ENCODE measurements at places on chromosomes 6 and 20. TPM values are rescaled to one million over a fixed set of nuclear protein-coding genes. Genes with fewer than 3 reads are reported as not detected.
A peak's percentile ranks its signal among the peaks of the same experiment; 100 is the strongest.

GRCh38 chr6:118485601-118486550 lies 62.2 kb upstream of the PLN start:
- no peak for DNase-seq

DNA sequence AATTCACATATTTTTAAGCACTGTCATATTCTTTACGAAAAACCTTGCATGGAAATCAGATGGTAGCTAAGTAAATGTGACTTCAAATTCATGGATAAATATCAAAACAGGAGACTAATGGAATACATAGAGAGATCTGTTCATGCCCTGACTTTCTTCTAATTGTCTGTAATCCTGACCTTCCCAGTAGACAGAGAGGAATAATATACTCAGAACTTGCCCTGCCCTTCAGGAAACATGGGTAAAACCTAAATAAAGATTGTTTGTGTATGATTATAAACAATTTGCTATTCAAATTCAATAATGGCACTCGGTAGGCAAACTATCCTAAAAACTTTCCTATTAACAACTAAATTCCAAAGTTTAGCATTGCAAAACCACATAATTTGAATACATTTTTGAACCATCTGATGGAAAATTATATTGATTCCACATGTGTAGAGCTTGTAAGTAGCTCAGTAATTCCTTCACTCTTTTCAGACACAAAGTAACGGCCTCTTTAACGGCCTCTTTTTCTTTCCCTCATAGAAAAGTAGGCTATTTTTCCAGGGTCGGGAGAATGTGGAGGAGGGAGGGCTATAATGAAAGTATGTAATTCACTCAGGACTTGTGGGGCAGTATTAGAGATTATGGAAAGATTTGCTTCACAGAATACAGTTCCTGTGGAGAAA lies 227.6 kb downstream of the ALDH8A1 start:
- no peak for DNase-seq

The CLPSL2 gene
- not detected for polyA plus RNA-seq

DNA sequence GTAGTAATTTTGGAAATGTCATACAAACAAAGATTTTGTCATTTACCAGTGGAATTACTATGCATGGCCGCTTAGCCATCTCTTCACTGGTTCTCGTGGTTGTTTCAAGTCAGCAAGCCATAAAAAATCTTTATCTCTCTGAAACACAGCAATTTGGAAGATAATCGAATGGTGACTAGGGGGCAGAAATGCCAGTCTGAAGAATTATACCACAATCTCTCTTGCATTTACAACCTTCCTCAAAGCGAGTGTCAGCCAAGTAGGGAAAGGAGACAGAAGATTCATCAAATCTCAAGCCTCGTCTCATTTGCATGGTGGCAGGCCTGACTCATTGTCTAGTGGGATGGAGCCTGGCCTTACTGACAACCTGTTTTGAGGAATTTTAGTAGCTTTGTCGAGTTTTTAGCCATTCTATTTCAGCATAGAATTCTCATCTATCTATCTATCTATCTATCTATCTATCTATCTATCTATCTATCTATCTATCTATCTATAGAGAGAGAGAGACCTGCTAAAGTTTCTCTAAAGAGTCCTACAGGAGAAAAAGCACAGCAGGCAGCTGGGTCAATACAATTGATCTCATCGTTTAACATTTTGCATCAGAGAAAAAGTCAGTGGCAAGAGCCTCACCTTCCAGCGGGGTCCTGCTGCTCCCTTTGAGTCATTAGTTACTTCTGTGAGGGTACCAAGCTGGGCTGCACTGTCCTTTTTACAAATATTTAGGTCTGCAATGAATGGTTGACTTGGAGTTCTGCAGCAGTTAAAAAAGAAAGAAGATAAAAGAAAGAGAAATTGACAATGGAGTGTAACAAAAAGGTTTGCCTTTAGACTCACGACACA lies 572.8 kb downstream of the TFAP2A start:
- DNase-seq: no peak

GRCh38 chr6:109513571-109514071 lies 30.6 kb upstream of the ZBTB24 start:
- no peak for DNase-seq

DNA sequence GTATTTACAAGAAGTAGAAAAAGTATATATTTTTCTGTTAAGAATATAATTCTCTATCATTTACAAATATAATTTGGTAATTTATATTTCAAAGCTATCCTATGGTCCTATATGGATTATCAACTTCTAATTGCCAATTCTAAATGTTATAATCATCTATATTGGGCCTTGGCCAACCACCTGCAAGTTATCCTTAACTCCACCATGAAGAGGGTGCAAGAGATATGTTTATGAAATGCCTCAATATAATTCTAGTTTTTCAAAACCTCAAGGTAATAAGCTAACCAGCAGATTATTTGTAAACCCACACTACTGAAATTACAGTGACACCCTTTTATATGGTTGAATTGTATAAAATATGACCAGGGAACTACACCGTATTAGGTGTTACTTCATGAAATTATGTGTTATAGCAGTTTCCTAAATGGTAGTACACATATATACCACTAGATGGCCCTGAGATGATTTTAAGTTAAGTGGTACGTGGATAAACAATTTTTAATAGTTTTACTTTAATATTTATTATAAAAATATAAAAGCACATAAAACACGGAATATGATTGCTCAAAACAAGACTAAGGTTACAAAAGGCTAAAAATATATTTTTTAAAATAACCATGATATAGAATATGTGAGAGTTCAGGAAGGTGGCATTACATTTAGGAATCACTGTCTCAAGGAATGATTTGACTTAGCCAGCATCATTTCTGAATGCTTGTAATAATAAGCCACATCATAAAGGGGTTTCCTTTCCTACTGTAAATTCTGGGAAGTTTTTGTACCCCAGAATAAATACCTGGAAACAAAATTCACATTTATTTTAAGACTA lies 9.8 kb upstream of the PNISR start:
- DNase-seq: peak; percentile 6

- no peak for DNase-seq
These were observed 1.1 kb downstream of the RNF144B start for GRCh38 chr6:18388271-18388670.

DNA sequence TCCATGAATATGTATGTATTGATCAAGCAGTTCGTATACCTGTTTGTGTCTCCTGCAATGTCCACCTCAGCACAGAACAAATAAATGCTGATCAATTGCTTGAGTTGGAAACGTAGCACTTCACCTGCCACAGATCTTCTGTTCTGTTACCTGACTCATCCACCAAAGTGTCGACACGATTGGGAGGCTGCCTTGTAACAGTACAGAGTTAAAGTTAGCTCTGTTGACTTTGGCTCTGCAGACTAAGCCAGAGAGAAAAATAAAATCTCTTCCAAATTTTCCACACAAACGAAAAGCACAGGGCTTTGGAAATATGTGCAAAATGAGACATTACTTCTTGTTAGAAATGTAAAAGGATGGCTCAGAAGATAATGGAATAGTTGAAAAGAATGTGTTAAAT lies 245.4 kb downstream of the NRN1 start:
- DNase-seq: no peak

DNA sequence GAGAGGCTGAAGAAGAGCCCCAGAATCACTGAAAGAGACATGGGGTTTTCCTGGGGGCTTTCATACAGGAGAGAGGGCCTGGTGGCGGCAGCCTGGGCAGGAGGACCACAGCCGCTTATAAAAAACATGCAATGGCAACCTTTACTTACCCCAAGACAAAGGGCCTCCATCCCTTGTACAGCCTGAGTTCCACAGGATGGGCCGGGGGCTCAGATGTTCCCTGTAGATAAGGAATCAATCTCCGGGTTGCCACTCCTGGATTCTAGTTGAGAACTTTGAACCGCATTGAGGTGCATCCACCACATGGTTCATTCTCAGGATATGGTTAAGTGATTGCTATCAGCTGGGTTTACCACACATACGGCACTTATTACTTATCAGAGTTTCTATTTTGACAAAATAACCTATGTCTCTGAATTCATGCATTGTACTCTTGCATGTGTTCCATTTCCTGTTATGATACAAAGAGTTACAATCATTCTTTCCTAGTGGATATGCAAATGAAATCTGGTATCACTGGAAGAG lies 677.6 kb downstream of the KIF16B start:
- no peak for DNase-seq

DNA sequence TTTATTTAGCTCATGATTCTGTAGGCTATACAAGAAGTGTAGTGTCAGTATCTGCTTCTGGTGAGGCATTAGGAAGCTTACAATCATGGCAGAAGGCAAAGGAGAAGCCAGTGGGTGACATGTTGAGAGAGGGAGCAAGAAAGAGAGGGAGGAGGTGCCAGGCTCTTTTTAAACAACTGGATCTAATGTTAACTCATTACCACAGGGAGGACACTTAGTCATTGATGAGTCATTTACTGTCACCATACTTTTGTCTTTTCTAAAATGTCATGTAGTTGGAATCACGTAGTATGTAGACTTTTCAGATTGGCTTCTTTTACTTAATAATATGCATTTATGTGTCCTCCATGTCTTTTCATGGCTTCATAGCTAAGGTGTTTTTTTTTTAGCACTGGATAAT lies 58.1 kb downstream of the NUS1 start:
- no peak for DNase-seq

DNA sequence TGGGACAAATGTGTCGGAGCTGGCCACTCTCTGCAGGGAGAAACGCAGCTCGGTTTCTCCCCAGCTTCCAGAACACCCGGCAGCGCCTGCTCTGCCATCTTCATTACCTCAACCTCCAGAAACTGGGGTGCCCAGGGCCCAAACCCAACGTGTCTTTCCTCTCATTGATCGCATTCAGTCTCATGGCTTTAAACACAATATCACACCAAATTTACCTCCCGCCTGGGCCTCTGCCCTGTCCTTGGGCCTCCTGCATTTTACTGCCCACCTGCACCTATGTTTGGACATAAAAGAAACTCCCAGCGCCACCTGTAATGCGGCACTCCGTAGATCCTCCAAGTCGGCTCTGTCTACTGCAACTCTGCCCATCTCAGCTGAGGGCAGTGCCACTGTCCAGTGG lies 22.2 kb downstream of the SERPINB6 start:
- no peak for DNase-seq

- DNase-seq: no peak
These were observed 59.7 kb downstream of the GPX5 start for GRCh38 chr6:28585335-28585734.

The PLAGL2 gene
- 23.1 TPM for polyA plus RNA-seq

- no peak for DNase-seq
These were observed 11.8 kb downstream of the HLA-B start for GRCh38 chr6:31345026-31345730.

The RAET1L gene
- polyA plus RNA-seq: not detected

DNA sequence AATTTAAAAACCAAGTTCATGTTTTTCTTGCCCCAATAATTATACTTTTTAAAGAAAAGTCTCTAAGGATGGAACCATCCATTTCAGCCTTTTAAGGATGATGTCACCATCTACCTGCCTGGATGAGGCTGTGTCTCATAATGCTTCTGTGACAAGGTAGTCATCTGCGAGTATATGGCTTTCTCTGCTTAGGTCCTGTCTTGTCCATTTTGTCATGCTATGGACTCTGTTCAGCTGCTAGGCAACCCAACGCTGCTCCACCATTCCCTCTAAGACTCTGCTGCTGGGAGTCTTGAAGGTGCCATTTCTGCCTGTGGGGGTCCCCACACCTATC lies 459.8 kb upstream of the RUNX2 start:
- DNase-seq: no peak

- no peak for DNase-seq
These were observed 13.6 kb upstream of the CHD6 start for GRCh38 chr20:41631826-41632225.

The GNAS-AS1 gene
- 0.82 TPM for polyA plus RNA-seq

DNA sequence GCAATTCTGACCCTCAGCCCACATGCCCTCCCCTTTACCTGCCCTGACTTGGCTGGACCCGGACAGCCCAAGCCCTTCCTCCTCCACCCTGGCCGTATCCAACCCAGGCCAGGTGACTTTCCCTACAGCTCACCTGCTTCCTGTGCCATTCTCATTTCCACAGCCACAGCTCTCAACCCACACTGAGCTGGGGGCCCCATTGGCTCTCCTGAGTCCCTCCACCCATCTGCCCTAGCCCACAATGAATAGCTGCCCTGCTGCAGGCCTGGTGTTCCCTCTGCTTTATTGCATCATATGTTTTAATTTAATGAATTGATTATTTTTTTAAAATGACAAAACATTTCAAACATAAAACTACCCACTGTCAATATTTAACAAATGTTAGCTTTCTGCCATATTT lies 118.5 kb upstream of the BACH2 start:
- DNase-seq: no peak

The C6orf58 gene
- polyA plus RNA-seq: 1.8 TPM

The ANKRD66 gene
- polyA plus RNA-seq: 4.2 TPM

GRCh38 chr20:62595491-62595890 lies 46.8 kb upstream of the SLCO4A1 start:
- DNase-seq: no peak

DNA sequence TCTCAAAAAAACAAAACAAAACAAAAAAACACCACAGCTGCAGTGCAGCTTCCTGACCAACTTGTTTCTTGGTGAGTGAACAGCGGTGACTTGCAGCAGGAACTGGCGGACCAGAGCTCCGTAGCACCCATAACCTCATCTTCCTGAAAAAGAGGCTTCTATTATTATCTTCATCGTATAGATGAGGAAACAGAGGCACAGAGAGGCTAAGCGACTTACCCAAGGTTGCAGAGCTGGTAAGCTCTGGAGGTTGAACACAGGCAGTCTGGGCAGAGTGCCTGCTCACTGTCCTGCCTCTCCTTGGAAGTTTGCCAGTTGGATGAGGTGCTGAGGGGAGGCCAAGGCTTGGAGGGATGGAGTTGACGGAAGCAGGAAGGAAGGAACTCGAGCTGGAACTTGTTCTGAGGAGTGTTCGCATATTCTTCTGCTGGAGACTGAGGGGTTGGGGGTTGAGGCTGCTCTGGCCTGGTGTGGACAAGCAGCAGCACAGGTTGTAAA lies 47.9 kb upstream of the CCDC167 start:
- no peak for DNase-seq

GRCh38 chr6:23633996-23634395 lies 492.0 kb upstream of the NRSN1 start:
- no peak for DNase-seq

DNA sequence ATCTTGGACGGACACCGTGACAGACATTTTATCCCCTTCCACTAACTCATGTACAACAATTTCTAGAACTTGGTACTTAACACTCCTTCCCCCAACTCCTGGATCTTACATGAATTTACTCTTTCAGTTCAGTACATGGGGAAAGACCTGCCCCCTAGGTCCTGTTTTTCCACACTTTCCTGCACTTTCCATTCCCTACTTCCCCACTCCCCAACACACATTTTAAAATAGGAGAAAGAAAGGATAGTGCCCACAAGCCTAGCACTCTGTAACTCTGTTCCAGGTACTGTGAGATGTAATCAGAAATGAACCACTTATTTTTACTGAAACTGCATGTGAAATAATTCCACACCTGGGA lies 1.3 kb downstream of the ADGRG6 start:
- DNase-seq: peak; percentile 46
